ENCODE measurements at places on chromosomes 1 and 21.

GRCh38 chr1:170284512-170284911 is 138.8 kb downstream of the NTMT2 start:
- no peak for DNase-seq

GRCh38 chr1:246639732-246640131 is 73.5 kb downstream of the CNST start:
- no peak for DNase-seq

GRCh38 chr1:171403393-171403792 is 81.9 kb upstream of the PRRC2C start:
- no peak for DNase-seq

DNA sequence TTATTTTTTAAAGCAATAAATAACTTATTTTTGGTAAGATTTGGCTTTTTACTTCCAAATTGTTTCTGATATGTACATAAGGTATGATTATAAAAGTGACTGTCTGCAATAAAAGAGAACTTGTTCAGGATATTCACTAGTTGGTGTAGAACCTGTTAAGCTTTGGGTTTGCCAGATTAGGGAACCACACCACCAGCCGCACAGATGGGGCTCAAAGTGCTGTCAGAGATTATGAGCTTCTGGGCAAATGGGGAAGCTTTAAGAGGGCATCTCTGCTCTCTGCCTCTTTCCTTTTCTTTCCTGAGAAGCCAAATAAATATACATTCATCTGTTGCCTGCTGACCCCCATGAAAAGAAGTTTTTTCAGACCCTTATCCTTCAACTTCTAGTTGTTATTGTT is 25.4 kb downstream of the IVNS1ABP start:
- no peak for DNase-seq

- DNase-seq: no peak
Measured at GRCh38 chr1:177849130-177849529, 120.7 kb downstream of the SEC16B start.

GRCh38 chr1:36481771-36482723 is 666 bp downstream of the CSF3R start:
- DNase-seq: no peak

- DNase-seq: no peak
Measured at GRCh38 chr21:16504281-16504680, 774.5 kb downstream of the USP25 start.

DNA sequence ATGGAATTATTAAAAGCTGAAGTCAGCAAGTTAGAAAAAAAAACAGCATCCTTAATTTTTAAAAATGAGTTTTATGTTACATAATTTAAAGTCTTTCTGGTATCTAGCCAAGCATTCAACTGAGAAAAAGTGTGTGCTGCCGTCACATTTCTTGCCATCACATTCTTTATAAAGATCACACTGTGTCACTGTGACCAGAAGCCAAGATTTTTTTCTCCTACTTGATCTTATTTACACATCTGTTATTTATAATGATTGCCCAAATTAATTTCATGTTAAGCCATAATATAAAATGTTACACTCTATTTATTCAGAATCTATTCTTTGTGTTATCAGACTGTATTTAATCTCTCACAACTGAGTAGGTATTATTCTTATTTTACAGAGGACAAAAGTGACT is 1603.7 kb downstream of the PLA2G4A start:
- DNase-seq: no peak

DNA sequence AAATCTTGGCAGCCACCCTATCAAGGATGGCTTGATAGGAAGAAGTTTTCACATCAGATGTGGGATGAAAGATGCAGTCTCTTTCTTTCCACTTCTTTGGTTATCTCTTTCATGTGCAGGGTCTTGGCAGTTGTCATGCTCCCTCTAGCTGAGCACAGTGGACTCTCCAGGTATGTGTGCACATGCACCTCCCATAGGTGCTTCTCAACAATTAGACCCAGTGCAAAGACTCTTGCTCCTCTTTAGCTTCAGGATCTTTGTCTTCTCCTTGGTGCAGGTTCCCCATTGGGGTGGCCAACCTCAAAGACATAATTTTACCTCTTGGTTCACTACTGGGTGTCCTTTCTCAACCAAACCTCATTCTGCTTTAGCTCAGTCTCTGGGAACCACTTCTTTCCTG is 80.7 kb downstream of the TBX15 start:
- DNase-seq: no peak

GRCh38 chr1:205448540-205449253 is 7.1 kb downstream of the BLACAT1 start:
- no peak for DNase-seq

DNA sequence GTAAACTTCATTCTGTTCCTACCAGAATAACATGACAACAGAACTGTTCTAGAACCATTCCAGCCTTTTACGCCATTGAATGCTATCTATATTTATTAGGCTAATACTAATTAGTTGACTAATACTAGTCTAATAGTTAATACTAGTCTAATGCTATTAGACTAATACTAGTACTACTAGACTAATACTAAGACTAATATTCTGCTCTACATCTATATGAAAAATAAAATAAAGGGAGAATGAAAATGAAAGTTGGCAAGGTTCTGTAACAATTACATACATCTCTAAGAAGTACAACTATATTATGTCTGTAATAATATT is 40.9 kb upstream of the LRRC8B start:
- DNase-seq: no peak

DNA sequence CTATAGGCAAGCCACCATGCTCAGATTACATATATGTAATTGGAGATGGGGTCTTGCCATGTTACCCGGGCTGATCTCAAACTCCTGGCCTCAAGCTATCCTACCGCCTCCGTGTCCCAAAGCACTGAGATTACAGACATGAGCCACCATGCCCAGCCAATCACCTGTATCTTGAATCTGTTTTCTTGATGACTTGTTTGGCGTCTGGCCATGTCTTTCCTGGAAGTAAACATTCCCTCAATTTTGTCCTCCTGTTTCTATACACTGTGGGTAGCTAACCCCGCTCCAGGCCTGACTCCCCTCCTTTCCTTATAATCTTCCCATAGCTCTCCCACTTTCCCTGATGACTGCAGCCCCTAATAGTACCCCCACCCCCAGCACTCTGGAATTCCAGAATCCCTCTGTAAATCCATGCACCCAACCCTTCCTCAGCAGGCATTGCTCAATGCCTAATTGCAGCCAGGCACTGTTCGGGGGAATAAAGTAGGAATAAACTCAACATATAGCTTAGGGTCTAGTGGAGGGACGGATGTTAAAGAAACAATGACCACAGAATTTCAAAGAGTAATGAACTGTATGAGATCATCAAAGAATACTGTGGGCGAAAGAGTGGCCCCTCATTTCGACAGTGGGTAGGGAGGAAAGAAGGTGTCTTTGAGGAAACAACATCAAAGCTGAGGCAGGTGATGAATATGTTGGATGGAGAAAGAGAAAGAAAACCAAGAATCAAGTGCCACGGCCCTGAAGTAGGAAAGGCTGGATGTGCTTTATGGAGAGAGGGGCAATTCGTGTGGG is 161.5 kb downstream of the ADSS2 start:
- DNase-seq: no peak

DNA sequence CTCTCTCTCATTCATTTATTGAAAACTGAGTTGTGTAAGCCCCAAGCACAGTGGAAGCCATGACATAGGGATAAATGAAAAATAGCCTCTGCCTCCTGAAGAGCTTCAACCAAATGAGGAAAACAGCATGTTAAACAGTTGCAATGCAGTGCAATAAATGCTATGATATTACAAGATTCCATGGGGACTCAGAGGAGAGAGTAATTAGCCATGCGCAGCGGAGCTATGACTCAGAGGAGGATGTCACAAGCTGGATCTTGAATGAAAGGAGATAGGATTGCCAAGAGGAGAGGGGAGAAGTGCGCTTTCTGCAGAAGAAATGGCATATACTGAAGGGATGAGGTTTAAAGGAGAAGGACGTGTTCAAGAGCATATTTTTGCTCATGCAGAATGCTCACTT is 231.3 kb upstream of the PLXNA2 start:
- DNase-seq: no peak

DNA sequence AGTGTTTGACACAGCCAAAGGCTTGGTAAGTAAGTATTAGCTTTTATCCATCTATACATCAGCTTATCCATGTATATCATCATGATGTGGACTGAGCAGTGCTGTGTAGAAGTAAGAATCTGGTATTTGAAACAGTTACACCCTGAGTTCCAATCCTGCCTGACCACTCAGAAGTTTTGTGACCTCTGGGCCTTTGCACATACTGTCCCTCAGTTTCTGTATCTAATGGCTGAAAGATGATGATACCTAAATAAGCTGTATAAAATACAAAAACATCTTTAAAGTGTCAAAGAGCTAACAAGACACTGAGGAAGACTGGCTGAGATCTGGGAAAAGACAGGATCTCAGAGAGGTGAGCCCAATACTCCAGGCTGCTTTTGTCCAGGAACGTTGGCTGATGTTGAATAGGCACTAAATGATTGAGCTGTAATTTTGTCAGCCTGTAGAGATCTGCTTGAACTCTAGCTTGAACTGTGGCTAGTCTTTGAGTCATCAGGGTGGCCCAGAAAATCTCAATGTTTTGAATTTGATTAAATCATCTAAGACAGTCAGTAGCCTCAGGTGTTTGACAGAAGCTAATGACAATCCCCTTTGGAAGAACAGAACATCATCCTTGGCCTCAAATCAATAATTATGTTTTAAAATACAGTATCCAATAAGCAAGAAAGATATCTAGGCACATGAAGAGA is 20.2 kb upstream of the OTUD3 start:
- DNase-seq: no peak

GRCh38 chr1:248849152-248849551 is 9.7 kb downstream of the ZNF692 start:
- DNase-seq: no peak

GRCh38 chr1:8815582-8816151 is 1.8 kb downstream of the RERE start:
- DNase-seq: no peak

DNA sequence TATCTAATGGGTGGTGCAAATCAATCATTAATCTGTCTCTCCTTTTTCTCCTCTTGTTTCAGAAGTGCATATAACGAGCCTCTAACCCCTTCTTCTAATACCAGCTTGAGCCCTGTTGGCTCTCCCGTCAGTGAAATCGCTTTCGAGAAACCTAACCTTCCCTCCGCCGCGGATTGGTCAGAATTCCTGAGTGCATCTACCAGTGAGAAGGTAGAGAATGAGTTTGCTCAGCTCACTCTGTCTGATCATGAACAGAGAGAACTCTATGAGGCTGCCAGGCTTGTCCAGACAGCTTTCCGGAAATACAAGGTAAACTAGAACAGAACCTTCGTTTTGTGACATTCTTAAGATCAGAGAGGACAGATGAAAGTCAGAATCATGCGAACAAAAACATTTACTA is 25.3 kb upstream of the VAMP3 start:
- no peak for DNase-seq

DNA sequence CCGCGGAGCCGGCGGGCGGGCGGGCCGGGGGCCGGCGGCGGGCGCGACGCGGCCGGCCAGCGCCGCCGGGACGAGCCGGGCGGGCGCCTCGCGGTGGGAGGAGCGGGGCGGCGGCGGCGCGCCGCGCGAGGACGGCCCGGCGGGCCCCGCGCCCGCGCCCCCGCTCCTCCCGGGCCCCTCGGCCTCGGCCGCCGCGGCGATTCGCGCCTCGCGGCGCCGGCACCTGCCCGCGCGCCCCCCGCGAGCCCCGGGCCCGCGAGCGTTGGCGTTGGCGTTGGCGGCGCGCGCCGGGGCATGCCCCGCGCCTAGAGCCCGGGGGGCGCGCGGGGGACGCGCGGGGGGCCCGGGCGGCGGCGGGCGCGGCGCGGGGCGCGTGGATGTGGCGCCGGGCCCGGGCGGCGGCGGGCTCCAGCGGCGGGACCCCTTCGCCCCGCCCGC is at the start of gene SKI:
TSS of gene SKI (plus strand) at position 163 of the 438 bp plus-strand sequence. CDS start 448 bp downstream, outside the sequence.
- DNase-seq: no peak

- DNase-seq: no peak
Measured at GRCh38 chr1:187070076-187070475, 241.3 kb downstream of the PLA2G4A start.

DNA sequence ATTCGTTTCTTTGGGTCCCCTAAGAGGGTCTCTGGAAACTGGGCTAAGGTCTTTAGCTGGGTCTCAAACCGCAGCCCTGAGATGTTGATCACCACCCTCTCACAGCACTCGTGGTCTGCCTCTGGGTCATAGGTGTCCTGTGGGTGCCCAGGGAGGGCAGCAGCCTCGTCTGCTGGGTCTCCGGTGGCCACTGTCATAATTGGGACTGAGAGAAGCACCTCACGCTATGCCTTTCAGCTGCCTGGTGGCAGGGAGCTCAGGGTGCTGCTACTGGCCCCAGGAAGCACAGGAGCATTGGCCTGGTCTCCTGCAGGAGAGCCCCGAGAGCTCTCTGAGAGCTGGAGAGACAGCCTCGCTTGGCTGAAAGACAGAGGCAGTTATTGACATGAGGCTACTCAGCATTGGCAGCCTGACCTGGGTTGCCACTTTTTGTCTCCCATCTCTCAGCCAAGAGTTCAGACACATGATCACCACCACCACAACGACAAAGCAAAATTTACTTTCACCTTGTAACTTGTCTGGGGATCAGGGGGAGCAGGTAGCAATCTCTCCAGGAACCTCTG is 1.5 kb downstream of the KCNA2 start:
- DNase-seq: no peak

DNA sequence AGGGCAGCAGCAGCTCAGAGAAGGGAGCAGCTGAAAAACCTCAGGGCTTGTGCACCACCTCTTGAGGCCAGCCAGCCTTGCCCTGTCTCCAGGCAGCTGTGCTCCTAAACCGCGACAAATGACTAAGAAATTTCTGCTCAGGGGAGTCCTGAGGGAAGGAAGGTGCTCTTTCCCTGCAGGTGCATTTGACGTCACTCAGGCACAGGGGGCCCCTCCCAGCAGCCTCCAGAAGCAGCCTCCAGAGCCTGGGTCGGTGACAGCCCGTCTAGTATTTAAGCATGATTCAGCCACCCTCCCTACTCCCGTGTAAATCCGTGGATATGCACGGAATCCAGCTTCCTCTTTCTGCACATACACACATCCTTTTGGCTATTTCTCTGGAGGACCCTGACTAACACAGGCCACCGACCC is 560.5 kb downstream of the KIF26B start:
- no peak for DNase-seq

GRCh38 chr21:43305811-43306311 is 121.1 kb downstream of the SIK1 start:
- no peak for DNase-seq
